Lower lobe of right lung (tissue), 2 donors: ENCODE measurements at places on chromosomes 5 and 9.

DNA sequence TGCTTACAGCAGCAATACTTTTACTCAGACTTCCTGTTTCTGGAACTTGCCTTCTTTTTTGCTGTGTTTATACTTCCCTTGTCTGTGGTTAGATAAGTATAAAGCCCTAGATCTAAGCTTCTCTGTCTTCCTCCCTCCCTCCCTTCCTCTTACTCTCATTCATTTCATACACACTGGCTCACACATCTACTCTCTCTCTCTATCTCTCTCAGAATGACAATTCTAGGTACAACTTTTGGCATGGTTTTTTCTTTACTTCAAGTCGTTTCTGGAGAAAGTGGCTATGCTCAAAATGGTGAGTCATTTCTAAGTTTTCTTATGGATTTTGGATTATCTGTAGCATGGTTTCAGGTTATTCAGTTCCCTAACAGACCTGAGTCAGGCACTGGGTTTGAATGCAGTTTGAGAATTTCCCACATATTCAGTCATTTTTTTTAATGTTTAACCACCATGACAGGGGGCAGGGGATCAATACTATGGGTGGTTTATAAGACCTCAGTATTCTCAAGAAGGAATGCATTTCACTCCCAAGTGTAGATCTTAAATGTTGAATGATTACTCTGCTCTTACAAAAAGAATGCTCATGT is at the start of gene IL7R:
TSS of gene IL7R (plus strand) at position 127 of the 587 bp plus-strand sequence. CDS start at position 214, 87 bp downstream.
- DNase-seq, result no peak

DNA sequence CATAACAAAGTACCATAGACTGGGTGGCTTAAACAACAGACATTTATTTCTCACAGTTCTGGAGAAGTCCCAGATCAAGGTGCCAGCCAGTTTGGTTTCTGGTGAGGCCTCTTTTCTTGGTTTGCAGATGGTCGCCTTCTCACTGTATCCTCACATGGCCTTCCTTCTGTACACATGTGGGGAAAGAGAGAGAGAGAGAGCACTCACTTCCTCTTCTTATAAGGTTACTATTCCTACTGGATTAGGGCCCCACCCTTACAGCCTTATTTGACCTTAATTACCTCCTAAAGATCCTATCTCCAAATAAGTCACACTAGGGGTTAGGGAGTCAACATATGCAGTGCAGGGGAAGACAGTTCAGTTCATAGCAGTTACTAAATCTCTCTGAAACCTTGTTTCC is 205.6 kb upstream of the GDNF start:
- DNase-seq, result no peak

GRCh38 chr5:16563686-16564085 is 53.1 kb downstream of the RETREG1 start:
- no peak for DNase-seq

- no peak for DNase-seq
Measured at GRCh38 chr5:153157156-153157555, 333.3 kb upstream of the GRIA1 start.

GRCh38 chr9:30160570-30160969 is 2223.9 kb upstream of the ACO1 start:
- no peak for DNase-seq
